Osteoblast (primary cell): ENCODE measurements at places on chromosomes 5 and 9.

- peak; percentile 68 for DNase-seq
These were observed 33.4 kb upstream of the SUSD3 start for GRCh38 chr9:93024986-93025630.

- DNase-seq, result no peak
These were observed 658.1 kb upstream of the ARRDC3 start for GRCh38 chr5:92041206-92041605.

DNA sequence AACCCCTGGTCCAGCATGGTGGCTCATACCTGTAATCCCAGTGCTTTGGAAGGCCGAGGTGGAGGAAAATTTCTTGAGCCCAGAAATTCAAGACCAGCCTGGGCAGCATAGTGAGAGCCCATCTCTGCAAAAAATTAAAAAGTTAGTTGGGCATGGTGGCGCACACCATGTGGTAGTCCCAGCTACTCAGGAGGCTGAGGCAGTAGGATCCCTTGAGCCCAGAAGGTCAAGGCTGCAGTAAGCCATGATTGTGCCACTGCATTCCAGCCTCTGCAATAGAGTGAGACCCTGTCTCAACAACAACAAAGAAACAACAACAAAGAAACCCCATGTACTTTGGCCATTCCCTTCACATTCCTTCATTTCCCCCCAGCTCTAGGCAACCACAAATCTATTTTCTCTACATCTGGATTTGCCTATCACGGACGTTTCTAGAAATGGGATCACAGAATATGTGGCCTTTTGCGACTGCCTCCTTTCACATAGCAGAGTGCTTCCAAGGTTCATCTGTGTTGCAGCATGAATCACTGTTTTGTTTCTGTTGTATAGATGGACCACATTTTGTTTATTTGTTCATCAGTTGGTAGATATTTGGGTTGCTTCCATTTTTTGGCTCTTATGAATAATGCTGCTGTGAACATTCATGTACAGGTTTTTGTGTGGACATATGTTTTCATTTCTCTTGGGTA is 17.9 kb downstream of the MIGA2 start:
- DNase-seq, result no peak

DNA sequence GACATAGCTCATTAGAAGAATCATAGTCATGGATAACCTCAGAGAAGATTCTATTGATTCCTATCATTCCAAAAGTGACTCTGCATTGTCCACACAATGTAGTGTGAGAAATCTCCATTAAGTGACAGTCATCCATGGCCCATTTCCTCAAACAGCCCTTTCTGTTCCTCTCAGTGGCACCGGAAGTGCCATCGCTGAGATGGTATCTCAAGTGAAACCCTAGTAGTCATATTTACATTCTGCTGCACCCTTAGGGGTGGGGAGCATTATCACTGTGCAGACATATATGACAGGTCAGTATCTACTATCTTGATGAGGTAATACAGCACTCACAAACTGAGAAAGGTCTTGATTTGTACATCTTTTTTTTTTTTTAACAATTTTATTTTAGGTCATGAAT is 55.4 kb upstream of the MIER3 start:
- DNase-seq, result no peak

- no peak for DNase-seq
These were observed 3.2 kb upstream of the MAP3K1 start for GRCh38 chr5:56812110-56812509.

DNA sequence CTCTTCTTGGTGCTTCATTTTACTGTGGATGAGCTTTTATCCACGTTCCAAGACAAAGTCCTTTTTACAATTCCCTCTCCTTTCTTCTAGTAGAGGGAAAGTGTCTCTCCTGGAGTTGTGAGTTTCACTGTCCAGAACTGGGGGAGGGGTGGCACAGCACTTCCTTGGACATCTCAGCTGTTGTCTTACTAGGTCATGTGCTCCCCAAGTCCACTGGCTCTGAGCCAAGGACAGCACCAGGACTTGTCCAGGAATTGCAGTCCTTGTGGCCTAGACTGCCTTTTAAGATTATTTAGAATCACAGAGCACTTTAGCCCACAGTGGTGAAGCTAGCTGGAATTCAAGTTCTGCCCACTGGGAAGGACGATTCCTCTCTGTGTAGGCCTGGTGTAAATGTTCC is 700.2 kb upstream of the PTPRD start:
- DNase-seq, result no peak

- DNase-seq, result peak; percentile 85
These were observed 116.1 kb upstream of the ACTBL2 start for GRCh38 chr5:57598756-57599155.

DNA sequence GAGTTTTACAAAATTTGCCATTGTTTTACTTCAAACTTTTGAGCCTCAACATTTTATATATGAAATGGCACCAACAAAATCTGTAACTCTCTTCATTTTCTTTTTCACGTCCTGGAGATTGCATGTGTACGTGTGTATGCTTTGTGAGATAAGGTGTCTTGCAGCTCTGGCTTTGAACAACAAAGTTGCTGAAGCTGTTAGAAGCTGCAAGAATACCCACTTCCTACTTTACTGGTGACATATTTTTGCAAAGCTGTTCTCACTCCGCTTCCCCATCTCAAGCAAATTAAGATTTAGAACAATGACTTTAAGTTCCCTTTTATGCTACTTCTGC is 41.8 kb downstream of the FYB1 start:
- DNase-seq, result no peak

DNA sequence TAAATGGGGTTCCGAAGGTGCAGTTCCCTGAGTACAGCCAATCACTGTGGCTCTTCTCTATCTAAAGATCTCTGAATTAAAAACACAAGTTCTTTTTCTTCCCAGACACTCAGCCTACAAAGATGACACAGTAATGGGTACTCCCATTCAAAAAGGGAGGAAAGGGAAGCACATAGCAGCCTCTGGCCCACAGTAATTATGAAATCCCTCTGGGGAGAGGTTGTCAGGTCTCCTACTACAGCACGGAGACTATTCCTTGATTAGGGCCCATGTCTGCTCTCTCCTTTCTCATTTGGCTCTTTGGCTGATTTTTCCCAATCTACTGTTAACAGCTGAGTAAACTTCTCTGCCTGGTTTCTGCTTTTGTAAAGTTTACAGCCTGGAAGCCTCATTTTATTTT is 62.0 kb upstream of the RANBP3L start:
- DNase-seq, result no peak

- no peak for DNase-seq
These were observed 289.6 kb downstream of the DTWD2 start for GRCh38 chr5:118698774-118699173.

- no peak for DNase-seq
These were observed 231.0 kb downstream of the FRMD3 start for GRCh38 chr9:83307066-83307724.

DNA sequence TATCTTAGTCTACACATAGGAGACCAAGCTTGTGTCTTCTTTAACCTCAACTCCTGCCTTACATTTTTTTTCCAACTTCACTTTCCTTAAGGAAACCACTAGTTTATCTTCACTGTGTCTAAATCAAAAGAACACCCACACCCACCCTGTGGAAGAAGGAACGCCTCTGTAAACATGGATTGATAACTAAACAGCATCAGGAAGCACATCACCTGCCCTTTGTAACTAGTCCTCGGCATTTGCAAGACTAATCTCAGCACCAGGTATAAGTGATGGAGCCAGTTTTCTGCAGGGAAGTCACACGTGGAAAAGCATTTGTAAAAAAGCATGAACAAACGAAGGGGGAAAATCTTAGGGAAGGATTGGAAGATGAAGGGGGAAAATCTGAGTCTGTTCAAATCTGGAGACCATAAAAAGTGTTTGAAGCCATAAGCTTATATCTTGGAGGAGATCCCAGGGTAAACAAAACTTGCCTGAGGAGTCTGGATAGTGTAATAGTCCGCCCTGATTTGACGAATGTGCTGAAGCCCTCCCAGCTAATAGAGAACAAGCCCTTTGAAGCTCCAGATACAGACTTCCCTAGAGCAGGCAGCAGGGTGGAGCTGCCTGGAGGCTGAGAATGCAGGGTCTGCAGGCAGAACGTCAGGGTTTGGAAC is 117.3 kb upstream of the LHFPL2 start:
- DNase-seq, result no peak
